ENCODE measurements at places on chromosomes 11 and 22. TPM values are rescaled to one million over a fixed set of nuclear protein-coding genes. Genes with fewer than 3 reads are reported as not detected.

GRCh38 chr22:26559961-26560575, 29.9 kb downstream of the TPST2 start:
- no peak for DNase-seq

The EIF4G2 gene
- total RNA-seq = 1,031 TPM

DNA sequence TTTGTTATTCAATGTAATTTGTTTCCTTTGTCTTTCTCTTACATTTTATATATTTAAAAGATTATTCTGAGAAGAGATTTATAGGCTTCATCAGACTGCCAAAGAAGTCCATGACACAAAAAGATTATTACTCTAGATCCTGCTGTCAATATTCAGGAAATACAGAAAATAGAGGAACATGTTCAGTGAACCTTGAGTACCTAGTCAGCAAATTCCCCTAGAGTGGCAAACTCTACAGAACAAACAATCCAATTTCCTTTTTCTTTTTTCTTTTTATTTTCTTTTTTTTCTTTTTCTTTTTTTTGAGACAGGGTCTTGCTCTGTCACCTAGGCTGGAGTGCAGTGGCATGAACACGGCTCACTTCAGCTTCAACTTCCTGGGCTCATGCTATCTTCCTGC, 23.9 kb downstream of the TTC17 start:
- no peak for DNase-seq

DNA sequence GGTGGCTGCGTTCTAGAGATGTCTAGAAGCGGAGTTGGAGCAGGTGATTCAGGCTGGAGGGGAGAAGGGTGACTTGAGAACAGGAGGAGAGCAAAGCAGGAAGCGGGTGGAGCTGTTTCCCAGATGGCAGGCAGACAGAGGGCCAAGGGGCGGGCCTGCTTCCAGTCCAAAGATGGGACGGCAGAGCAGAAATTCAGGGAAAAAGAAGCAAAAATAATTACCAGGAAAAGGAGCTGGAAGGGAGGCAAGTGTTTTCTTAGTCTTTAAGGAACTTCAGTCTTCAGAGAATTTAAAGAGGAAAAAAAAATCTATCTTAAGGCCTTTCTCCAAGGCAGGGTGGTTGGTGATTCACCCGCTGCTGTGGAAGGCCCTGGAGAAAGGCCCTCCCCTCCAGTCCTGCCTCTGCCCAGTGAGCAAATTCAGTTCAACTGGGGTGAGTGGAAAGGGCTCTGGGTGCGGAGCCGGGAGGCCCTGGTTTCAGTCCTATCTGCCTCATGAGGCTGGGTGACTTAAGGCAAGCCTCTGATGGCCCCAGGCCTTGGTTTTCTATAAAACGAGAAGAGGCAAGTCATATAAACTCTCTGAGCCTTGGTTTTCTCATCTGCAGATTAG, 4.5 kb upstream of the CREB3L1 start:
- peak; percentile 68 for DNase-seq

- peak; percentile 5 for DNase-seq
Observed at GRCh38 chr11:34601085-34601444, 19.8 kb upstream of the EHF start.

The OR10V1 gene
- not detected for total RNA-seq

The RCOR2 gene
- total RNA-seq = 1.5 TPM
